ENCODE measurements at places on chromosomes 2 and 18.

DNA sequence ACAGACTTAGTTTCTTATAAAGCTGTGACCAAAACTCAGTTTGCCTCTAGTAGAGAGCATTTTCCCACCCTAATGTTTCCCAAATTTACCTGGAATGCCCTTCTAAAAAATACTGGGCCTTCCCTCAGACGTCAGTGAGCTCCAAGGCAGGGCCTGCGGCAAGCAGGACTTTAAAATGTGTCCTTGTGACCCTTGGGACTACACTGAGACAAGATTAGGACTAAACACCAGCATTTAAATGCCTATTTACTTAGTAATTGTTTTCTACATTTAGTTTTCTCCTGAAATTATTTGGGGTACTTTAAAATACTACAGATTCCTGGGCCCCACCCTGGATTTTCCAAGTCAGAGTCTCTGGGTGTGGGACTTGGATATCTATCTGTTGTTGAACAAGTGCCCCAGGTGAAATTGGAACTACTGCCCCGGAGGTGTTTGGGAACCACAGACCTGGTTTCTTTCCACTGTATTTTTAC, 14.3 kb downstream of the GATA6 start:
- no peak for DNase-seq

DNA sequence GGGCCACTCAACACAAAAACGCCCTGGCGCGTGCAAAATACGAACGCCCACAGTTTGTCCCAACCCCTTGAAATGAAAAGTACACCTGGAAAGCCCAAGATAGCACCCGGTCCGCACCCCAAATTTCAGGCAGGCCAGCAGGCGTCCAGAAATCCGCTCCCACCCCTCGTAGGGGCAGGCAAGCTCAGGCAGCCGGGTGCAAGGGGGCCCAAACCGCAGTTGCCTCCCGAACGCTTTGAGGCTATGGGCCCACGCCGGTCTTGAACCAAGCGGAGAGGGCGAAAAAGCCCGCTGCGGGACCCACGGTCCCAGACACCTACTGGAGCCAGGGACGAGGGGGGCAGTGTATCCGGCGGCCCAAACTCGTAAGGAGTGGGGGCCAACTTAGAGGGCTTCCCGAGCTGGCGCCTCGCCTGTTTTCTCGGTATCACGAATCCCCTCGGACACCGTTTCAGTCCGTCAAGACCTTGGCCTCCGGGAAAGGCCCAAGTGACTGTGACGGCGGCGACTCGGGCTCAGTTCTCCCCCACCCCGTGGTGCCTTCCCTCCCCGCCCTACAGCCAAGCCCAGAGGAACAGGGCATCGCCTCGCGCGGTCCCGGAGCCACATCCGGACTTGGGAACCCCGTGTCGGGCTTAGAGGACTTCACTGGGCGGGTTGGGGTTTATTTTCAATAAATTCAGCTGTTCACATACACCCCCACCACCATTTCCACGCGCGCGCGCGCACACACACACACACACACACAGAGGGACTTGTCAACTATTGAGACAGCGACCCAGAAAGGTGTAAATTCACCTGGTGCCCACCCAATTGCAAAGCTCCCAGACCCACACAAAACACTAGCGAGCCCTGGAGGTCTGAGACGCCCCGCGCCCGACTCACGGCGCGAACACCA, 6.2 kb upstream of the SATB2 start:
- DNase-seq = no peak

- DNase-seq = no peak
Observed at GRCh38 chr2:241120440-241120839, 18.4 kb upstream of the MTERF4 start.

DNA sequence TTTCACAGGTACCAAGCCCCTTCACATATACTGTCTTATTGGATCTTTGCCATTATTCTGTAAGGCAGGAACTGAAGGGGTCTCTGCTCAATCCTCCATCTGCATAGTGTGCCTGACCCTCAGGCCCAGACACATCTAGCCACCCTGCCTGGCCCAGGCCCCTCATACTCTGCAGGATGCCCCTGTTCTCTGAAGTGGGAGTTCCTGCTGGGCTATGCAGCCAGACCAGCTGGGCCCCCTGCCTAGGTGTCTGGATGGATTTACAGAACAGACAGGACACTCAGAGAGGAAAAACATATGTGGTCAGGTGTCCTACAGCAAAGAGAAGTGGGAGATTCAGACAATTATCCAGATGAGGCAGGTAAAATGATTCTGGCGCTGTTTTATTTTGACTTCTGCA, 42.0 kb downstream of the SLC4A5 start:
- DNase-seq = no peak

DNA sequence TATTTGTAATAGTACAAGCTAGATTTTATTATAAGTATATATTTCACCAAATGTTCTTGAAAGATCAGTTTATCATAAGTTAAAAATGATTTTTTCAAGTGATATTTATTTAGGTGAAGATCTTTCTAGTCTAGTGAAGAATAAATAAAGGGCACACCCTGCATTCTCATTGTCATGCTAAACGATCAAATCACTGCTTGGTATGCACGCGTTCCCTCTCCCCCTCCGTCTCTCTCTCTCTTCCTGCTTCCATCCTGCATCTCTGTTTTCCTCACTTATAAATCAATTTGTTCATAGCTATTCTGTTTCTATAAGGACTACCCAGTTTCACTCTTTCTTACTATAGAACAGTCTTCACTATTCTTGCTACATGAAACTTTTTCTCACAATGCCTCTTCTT, 1067.4 kb downstream of the LRP1B start:
- no peak for DNase-seq

- no peak for DNase-seq
Observed at GRCh38 chr2:178506101-178506500, 25.8 kb downstream of the PLEKHA3 start.

DNA sequence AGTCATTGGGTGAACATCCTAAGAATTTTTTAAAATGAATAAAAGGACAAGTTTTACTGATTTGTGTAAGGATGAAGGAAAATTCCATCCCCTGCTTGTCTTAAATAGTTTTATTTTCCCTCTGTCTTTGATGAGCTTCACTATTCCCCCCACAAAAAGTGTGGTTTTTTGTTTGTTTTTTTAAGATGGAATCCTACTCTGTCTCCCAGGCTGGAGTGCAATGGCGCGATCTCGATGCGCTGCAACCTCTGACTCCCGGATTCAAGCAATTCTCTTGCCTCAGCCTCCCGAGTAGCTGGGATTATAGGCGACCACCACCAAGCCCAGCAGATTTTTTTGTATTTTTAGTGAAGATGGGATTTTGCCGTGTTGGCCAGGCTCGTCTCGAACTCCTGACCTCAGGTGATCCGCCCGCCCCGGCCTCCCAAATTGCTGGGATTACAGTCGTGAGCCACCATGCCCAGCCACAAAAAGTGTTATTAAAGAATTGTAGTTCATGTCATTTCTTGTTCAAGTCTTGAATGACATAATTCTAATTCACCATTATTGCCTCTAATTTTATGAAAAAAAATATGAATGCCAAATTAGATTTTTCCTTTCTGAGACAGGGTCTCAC, 91.7 kb downstream of the AGPS start:
- no peak for DNase-seq

DNA sequence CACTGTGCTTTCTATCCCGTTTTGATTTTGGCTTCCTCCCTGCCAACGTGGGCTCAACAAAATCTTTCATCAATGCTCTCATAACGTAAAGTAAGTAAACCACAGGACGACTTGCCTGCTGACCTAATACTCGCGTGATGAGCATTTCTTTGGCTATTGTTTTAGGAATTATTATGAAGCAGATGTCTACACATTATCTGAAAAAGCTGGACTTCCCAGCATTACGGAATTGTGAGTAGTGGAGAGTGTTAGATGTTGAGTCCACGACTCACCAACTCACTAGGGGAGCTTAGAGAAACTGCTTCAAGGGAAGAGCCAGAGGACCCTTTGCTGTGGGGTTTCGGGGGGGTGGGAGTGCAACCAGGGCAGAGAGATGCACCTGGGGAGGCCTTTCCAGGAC, 21.9 kb downstream of the HJURP start:
- no peak for DNase-seq

GRCh38 chr2:11764359-11764758, 17.9 kb downstream of the LPIN1 start:
- peak; percentile 32 for DNase-seq

DNA sequence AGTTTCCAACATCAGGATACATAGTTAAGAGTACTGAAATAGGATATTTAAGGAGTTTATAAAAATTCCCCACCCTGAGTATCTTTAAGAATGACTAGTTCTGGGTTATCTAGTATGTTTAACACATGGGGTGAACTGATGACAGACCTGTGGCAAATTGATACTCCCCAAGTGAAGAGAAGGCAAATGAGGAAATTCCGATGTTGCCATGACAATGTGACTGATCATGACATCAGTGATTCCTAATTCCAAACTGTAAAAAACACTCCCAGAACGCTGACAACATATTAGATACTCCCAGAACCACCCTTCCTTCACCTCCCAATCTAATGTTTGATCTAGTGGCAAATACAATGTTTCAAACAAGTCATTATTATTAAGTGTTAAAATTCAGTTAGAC, 77.6 kb downstream of the RBMS1 start:
- no peak for DNase-seq

- no peak for DNase-seq
Observed at GRCh38 chr2:231411237-231411636, 15.7 kb downstream of the B3GNT7 start.

All from NCI-H2029 (cell line).